ENCODE measurements at places on chromosomes 2 and 18.

- DNase-seq: no peak
Measured at GRCh38 chr18:61400716-61401115, 67.5 kb downstream of the CDH20 start.

DNA sequence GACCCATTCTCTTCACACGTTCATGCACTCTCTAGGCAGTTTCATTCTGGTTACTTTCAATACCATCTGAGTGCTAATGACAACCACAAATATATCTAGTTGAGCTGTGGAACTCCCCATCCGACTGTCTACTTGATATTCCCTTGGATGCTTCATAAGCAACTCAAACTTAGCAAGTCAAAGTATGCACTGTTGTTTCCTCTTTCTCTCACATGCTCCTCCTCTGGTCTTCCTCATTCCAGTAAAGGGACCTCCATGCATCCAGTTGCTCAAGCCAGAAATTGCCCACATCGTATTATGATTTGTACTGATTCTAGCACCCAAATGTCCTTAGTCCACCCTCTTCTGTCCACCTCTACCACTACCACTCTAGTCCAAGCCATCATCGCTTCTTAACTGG is 22.3 kb downstream of the SEMA4F start:
- no peak for DNase-seq

GRCh38 chr2:148529745-148530144 is 114.8 kb upstream of the EPC2 start:
- DNase-seq: no peak

DNA sequence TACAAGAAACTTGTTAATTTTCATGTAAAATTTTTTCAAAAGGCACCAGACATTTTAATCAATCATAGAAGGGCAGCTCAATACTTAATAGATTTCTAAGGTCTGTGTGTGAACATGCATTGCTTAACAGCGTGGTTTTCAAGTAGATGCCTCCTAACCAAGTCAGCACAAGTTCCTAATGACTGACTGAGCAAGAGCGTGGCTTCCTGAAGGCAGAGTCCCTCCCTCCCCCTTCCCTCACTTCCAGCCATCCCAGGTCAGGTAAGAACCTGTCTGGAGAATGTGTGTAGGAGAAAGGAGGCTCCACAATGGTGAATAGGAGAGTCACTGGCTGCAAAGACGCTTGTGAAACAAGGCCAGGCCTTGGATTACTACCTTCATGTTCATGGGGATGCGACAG is 33.5 kb upstream of the DAPL1 start:
- DNase-seq: no peak

GRCh38 chr2:32706815-32707579 is 79.1 kb downstream of the TTC27 start:
- no peak for DNase-seq

DNA sequence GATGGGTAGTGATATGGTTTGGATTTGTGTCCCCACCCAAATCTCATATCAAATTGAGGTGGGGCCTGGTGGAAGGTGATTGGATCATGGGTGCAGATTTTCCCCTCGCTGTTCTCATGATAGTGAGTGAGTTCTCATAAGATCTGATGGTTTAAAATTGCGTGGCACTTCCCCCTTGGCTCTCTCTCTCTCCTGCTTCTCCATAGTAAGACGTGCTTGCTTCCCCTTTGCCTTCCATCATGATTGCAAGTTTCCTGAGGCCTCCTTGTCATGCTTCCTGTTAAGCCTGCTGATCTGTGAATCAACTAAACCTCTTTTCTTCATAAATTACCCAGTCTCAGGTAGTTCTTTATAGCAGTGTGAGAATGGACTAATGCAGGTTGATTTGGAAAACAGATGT is 223.2 kb upstream of the APCDD1 start:
- DNase-seq: no peak

GRCh38 chr2:22360735-22361374 is 1024.1 kb upstream of the KLHL29 start:
- no peak for DNase-seq

DNA sequence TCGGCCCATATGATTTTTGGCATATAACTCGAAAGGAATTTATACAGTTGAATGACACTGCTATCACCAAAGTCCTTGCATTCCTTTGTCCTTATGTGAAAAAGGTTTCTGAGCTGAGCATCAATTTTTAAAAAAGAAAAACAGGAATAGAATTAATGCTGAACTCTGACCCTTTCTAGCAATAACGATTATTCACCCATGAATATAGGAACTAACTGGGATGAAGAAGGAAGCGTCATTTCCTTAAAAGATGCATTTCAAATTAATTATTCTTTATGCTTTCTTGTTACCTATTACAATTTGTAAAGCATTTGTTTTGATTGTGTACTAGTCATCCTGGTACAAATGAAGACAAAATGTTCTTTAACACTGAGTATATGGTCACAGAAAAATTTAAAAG is 19.3 kb downstream of the TMEM247 start:
- DNase-seq: no peak

GRCh38 chr2:84704505-84705244 is 176.2 kb downstream of the TRABD2A start:
- DNase-seq: no peak

GRCh38 chr18:76573325-76574025 is 78.4 kb upstream of the ZNF516 start:
- DNase-seq: no peak

DNA sequence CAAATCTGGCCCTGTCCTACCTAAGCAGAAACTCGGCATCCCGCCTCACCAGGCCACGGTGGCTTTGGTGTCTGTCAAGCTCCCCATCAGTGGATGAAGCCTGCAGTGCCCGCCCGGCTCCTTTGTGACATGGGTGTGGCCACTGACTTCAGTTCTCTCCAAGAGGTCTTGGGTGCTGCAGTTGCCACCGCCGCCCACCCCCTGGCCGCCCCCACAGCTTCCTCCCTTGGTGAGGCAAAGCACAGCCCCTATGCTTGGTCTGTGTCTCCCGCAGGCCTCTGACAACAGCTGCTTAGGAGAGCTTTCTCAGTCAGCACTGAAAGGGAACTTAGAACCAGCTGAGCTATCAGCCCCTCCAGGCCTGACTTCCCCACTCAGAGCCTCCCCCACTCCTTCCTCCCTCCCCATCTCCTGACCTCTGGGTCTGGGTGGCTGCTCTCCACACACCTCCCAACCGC is 22.9 kb upstream of the GPR55 start:
- no peak for DNase-seq

DNA sequence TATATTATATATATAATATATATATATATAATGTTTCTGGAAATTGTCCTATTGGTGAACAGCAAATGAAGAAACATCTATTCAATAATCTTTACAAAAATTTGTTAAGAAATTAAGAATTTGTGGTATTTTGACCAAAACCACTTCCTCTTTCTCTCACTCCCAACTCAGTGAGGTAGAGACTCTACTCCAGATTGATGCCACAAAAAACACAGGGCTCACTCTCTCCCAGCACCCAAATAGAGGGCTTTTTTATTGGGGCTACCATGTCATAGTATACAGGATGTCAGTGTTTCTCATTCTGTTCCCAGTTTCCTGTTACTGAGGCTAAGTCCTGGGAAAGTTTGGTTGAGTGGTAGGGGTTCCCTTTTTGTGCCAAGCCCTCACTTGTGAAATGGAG is 1155.4 kb downstream of the BCL11A start:
- DNase-seq: no peak

GRCh38 chr18:22639026-22639463 is 221.3 kb upstream of the CTAGE1 start:
- DNase-seq: no peak

DNA sequence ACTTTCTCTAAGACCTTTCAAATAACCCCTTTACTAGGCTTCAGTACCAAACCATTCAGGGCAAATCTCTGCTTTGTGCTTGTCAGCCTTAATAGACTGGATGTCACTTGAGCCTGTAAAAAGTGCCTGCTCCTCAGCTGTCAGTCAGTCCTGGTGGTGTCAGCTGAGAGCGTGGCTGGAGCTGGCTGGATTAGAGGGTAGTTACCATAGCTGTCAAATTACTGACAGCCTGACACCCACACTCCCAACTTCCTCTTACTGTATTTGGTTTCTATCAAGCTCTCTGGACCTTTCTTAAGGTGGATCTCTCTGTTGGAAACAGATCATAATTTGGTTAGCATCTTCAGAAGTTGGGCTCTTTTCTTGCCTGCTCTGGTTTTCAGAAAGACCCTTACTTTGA is 371.4 kb upstream of the ATP5MC3 start:
- DNase-seq: no peak

DNA sequence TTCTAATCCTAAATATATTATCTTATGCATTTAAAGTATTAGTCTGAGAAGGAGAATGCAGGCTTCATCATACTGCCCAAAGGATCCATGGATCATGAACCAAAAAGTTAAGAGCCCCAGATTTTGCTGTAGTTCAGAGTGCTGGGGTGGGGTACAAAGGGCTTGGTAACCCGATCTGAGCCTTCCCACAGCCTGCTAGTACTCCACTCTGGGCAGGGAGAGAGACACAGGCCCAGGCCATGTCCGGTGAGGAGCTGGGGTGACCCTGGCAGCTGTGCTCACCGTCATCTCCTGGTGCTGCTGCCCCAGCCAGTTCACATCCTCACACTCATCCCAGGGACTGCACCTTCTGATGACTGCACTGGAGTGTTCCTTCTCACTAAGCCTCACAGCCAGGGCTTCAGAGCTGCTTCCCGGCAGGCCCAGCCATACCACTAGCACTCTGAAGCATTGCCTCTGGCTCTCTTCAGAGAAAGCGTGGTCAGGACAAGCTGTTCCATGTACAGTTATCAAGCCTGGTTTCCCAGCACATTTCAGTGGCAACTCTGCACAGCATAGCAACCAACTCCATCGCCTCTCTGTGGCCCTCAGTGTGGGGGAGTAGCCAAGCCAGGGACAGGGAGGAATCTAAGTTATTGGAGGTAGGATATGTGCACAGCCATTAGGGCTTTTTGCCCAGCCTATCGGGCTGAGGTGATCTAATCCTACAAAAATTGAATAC is 189.0 kb upstream of the CTAGE1 start:
- DNase-seq: no peak

DNA sequence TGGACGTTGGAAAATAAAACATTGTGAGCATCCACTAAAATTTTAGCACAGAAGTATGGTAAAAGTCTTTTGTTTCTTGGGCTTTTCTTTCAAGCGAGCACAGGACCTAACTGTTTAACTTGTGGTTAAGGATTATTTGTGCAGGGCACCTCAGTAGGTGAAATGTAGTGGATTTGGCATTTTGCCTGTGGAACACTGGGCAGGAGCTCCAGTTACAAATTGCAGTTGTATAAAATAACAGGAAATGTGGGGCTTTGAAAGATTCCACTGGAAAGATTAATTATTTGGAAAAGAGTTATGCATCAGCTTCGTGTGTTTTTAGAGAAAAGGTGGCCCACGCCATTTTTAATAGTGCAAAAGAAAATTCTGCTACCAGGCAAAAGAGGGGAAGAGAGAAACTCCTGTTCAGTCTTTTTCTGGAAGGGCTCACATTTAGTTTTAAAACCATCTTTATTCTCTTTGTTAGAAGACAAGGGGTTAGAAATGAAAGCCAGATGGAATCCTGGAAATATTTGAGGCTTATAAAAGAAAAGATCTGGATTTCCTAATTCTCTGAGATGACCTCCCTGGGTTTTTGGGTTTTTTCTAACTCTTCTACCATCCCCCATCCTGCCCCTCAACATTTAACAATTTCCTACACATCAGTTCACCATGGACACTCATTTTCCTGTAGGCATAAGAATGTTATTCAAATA is 144.3 kb upstream of the SERTAD2 start:
- DNase-seq: no peak

- DNase-seq: no peak
Measured at GRCh38 chr2:33005057-33005456, 58.3 kb downstream of the LTBP1 start.

DNA sequence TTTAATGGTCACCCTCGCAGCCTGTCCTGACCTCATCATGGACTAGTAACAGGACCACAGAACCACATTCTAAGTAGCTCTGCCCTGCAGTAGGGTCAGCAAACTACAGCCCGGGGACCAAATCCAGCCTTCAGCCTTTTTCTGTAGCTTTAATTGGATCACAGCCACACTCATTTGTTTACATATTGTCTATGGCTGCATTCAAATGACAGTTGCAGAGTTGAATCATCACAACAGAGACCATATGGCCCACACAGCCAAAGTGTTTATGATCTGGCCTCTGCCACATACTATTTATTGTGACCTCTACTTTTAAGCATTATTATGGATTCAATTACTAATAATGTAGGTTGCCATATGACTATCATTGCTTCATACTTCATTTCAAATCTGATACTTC is 47.7 kb downstream of the MAP3K19 start:
- no peak for DNase-seq

DNA sequence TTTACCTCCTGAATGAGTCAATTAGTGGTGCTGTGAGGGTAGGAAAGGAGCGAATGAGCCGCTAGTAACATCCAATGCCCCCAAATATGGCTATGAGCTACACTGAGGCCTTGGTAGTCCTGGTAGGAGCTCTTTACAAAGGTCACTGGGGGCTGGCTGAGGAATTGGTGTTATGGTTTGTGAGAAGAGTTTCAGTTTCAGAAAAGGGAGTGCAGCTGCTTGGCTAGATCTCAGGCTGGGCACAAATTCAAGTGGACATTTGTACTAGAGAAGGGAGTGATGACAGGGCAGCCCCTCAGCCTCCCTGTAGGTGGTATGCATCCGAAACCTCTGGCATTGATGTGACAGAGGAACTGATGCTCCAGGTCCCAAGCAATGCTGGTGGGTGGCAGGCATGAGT is 13.9 kb upstream of the PAIP2B start:
- no peak for DNase-seq

GRCh38 chr2:103249462-103249861 is 487.6 kb downstream of the TMEM182 start:
- no peak for DNase-seq

DNA sequence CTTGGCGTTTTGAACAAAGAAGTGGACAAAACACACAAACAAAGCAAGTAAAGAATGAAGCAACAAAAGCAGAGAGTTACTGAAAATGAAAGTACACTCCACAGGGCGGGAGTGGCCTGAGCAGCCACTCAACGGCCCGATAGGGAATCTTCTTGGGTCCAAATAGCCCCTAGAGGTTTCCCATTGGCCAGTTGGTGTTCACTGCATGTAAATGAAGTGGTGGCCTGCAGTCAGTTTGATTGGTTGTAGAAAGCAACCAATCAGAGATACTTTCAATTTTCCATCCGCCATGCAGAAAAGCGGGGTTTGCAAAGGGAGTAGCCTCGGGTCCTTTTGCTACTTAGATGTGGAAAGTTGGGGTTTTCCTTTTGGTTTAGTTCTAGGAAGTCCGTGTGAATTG is 31.6 kb downstream of the CYBRD1 start:
- no peak for DNase-seq

GRCh38 chr2:189729430-189729829 is 33.2 kb downstream of the OSGEPL1 start:
- DNase-seq: no peak
